ENCODE measurements at places on chromosomes 7 and 10. TPM values are rescaled to one million over a fixed set of nuclear protein-coding genes. Genes with fewer than 3 reads are reported as not detected.

GRCh38 chr10:69748621-69749020, 53.1 kb upstream of the COL13A1 start:
- H3K4me3 ChIP-seq: no peak overlapping the region
- no peak overlapping the region for H3K27ac ChIP-seq
- H3K36me3 ChIP-seq: no peaks in the 10 kb centered on the region
- no peak for DNase-seq

GRCh38 chr10:101725296-101726114, 30.5 kb upstream of the FBXW4 start:
- no peak overlapping the region for H3K4me3 ChIP-seq
- H3K27ac ChIP-seq: no peak overlapping the region
- no peak for DNase-seq
- peaks cover 6% of the 10 kb centered on the region for H3K27me3 ChIP-seq
- no peaks in the 10 kb centered on the region for H3K36me3 ChIP-seq

SPDYE18 gene
- total RNA-seq: not detected

DNA sequence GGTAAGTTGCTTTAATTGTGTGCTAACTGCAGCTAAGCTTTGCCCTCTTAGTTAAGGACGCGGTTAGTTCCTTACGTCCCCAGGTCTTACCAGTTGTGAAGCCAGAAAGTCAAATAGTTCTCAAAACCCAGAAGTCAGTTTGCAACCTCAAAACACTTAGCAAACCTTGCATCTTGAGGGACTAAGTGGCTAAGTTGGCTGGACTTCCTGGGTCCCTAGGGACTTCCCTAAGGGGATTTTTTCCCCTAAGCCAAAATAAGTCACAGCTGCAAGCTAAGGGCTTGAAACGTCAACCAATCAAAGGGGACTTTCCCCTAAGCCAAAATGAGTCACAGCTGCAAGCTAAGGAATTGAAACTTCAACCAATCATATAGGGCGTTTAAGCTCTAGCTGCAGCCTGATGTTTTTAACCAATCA, 36.2 kb upstream of the HECW1 start:
- no peaks in the 10 kb centered on the region for H3K36me3 ChIP-seq
- H3K4me3 ChIP-seq: no peak overlapping the region
- H3K4me1 ChIP-seq: no peaks in the 10 kb centered on the region
- H3K27ac ChIP-seq: no peak overlapping the region
- DNase-seq: no peak

- H3K36me3 ChIP-seq: peaks cover 7% of the 10 kb centered on the region
- DNase-seq: no peak
- H3K4me1 ChIP-seq: peaks cover 39% of the 10 kb centered on the region
- H3K27ac ChIP-seq: no peak overlapping the region
Measured at GRCh38 chr7:97011536-97012364, 6.4 kb downstream of the DLX6 start.

DNA sequence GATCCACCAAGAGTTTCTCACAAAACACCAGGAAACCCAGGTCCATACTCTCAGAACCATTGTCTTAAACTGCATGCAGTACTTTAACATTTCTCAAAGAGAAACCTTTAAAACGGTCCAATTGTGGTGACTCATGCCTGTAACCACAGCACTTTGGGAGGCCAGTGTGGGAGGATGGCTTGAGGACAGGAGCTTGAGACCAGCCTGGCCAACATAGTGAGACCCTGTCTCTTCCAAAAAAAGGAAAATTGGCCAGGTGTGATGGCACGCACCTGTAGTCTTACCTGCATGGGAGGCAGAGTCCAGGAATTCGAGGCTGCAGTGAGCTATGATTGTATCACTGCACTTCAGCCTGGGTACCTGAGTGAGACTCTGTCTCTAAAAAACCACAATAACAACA, 97.5 kb upstream of the OIT3 start:
- H3K27ac ChIP-seq: no peak overlapping the region
- H3K4me1 ChIP-seq: peaks cover 20% of the 10 kb centered on the region
- no peaks in the 10 kb centered on the region for H3K27me3 ChIP-seq
- no peak overlapping the region for H3K4me3 ChIP-seq

ZNF282 gene
- total RNA-seq: 19.3 TPM

DNA sequence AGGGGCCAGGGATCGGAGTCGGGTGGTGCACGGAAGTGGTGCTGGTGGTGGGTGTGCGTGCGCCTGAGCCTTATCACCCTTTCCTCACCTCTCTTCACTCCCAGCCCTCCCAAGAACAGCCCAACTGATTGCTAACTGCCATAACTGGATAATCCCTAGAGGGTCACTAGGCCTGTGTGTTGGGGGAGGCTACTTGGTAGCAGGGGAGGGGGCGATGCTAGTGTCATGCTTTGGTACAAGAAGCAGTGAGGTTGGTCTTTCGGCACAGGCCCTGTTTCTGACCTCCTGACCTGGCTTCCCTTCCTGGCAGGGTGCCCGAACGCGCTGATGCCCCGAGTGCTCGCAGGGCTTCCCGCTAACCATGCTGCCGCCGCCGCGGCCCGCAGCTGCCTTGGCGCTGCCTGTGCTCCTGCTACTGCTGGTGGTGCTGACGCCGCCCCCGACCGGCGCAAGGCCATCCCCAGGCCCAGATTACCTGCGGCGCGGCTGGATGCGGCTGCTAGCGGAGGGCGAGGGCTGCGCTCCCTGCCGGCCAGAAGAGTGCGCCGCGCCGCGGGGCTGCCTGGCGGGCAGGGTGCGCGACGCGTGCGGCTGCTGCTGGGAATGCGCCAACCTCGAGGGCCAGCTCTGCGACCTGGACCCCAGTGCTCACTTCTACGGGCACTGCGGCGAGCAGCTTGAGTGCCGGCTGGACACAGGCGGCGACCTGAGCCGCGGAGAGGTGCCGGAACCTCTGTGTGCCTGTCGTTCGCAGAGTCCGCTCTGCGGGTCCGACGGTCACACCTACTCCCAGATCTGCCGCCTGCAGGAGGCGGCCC, 652 bp downstream of the KAZALD1 start:
- peaks cover 57% of the 10 kb centered on the region for H3K4me1 ChIP-seq
- no peaks in the 10 kb centered on the region for H3K36me3 ChIP-seq
- peak; percentile 68 for DNase-seq

CPA2 gene
- total RNA-seq: not detected

DNA sequence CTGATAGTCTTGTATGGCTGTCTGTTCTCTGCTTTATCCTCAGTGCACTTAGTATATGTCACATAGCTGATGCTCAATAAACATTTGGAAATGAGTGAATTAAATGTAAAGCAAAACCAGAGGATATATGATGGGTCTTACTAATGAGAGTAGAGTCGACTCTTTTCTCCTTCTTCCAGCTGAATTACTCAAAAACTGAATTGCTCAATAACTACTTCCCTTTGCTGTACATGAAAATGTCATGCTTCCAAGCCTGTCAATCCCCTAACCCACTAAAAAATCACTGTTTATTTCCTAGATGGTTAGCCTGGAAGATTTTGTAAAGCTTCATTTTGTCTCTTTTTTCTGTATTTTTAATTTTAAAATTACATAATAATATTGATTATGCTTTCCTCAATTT, 88.0 kb downstream of the OR13A1 start:
- no peaks in the 10 kb centered on the region for H3K27me3 ChIP-seq
- no peak for DNase-seq
- no peaks in the 10 kb centered on the region for H3K36me3 ChIP-seq
- no peak overlapping the region for H3K4me3 ChIP-seq

DNA sequence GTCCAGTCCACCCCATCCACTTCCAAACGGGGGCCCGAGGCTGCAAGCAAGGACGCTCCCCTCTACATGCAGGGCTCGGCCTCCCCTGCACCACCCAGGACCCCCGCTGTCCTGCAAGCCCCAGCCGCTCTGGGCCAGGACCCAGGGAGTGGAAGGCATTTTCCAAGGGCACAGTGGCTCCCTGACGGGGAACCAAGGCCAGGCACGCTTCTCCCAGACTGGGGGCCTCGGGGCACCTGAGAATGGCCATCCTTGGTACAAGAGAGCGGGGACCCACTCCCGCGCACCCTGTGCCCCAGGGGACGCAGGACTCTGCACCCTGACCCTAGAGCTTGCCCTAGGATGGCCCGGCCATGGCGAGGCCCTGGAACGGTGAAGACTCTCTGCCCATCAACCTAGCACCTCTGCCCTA, 545 bp upstream of the AKR1E2 start:
- H3K36me3 ChIP-seq: no peaks in the 10 kb centered on the region
- H3K27ac ChIP-seq: no peak overlapping the region
- DNase-seq: no peak
- H3K4me3 ChIP-seq: no peak overlapping the region
- no peaks in the 10 kb centered on the region for H3K27me3 ChIP-seq

PAX2 gene
- total RNA-seq: not detected

- no peak overlapping the region for H3K4me3 ChIP-seq
- peaks cover 13% of the 10 kb centered on the region for H3K4me1 ChIP-seq
- DNase-seq: no peak
- H3K27me3 ChIP-seq: peaks cover 62% of the 10 kb centered on the region
- H3K27ac ChIP-seq: no peak overlapping the region
- H3K36me3 ChIP-seq: no peaks in the 10 kb centered on the region
Measured at GRCh38 chr7:122300211-122300932, 4.2 kb downstream of the FEZF1 start.

MORN4 gene
- 3.4 TPM for total RNA-seq

DNA sequence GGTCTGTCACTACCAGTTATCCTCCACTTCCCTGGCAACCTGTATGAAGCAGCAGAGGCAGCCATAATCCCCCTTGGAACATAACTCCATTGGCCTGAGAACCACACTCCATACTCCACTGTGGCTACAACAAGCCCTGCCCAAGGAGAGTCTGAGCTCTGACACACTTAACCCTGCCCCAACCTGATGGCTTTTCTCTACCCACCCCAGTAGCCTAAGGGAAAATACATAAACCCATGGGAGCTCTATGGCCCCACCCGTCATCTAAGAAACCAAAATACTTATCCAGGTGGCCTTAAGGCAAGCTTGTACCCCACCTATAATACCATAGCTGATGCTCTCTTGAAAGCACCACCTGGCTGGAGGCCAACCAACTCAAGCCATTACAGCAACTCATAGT, 324.8 kb upstream of the GLI3 start:
- H3K4me1 ChIP-seq: no peaks in the 10 kb centered on the region
- H3K36me3 ChIP-seq: no peaks in the 10 kb centered on the region
- H3K4me3 ChIP-seq: no peak overlapping the region
- H3K27ac ChIP-seq: no peak overlapping the region

- no peak overlapping the region for H3K27ac ChIP-seq
- no peaks in the 10 kb centered on the region for H3K4me1 ChIP-seq
- no peaks in the 10 kb centered on the region for H3K36me3 ChIP-seq
- no peak for DNase-seq
- H3K27me3 ChIP-seq: no peaks in the 10 kb centered on the region
- H3K4me3 ChIP-seq: no peak overlapping the region
Measured at GRCh38 chr10:15545884-15546283, 173.8 kb downstream of the ITGA8 start.

CCL24 gene
- not detected for total RNA-seq

LRRC61 gene
- total RNA-seq: 34.8 TPM

DNA sequence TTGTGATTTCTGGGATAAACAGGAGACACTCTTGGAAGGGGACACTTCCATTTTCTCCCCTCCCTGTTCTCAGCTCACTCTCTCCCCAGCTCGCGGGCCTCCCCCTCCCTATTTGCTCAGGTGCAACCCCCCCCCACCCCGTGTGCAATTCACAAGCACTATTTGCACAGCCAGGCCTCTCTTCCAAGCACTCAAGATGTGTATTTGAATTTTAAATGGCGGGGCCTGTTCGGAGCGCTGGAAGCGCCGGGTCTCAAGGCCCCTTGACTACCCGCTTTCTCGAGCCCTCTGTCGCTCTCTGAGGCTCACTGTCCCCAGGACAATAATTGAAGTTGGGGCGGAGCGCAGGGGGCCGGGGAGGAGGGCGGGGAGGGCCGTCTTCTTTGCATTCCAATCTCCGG, 7.8 kb downstream of the SHH start:
- no peaks in the 10 kb centered on the region for H3K36me3 ChIP-seq
- peaks cover 30% of the 10 kb centered on the region for H3K4me1 ChIP-seq
- H3K27me3 ChIP-seq: no peaks in the 10 kb centered on the region
- no peak overlapping the region for H3K27ac ChIP-seq
- no peak overlapping the region for H3K4me3 ChIP-seq

GRCh38 chr7:105354383-105354782, 34.3 kb downstream of the SRPK2 start:
- peaks cover 58% of the 10 kb centered on the region for H3K4me1 ChIP-seq
- H3K36me3 ChIP-seq: no peaks in the 10 kb centered on the region
- no peak overlapping the region for H3K4me3 ChIP-seq
- H3K27me3 ChIP-seq: no peaks in the 10 kb centered on the region
- no peak overlapping the region for H3K27ac ChIP-seq

CRTAC1 gene
- not detected for total RNA-seq

DNA sequence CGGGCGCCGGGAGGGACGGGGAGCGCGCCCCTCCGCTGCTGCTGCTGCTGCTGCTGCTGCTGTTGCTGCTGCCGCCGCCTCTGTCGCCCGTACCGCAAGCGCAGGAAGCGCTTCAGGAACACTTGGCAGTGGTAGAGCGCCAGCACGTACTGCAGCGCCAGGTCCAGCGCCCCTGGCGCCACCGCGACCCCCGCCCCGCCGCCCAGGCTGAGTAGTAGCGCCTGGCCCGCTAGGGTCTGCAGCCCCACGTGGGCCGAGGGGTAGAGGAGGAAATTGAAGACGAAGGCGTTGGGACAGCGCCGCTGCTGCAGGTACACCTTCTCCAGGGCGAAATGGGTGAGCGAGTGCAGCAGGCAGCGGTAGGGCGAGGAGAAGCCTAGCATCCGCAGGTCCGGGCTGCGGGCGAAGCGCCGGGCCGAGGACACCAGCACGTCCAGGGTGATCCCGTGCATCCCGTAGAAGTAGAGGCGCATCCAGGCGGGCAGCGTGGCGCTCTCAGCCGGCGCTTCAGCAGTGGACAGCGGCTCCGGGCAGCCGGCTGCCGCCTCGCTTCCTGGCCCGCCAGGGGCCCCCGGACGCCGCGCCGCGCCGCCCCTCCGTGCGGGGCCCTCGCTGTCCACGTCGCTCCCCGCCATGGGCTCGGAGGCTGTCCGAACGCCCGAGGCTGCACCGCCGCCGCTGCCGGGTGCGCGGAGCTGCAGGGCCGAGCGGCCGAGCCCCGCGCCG, at the start of gene TMEM229A:
TSS of gene TMEM229A (minus strand) at position 699 of the 726 bp plus-strand sequence. CDS start at position 635, 64 bp downstream.
- H3K4me3 ChIP-seq: no peak within 1 kb of the TSS
- H3K27me3 ChIP-seq: no peaks in the 10 kb centered on the region
- H3K4me1 ChIP-seq: no peaks in the 10 kb centered on the region
- no peaks in the 10 kb centered on the region for H3K36me3 ChIP-seq

DNA sequence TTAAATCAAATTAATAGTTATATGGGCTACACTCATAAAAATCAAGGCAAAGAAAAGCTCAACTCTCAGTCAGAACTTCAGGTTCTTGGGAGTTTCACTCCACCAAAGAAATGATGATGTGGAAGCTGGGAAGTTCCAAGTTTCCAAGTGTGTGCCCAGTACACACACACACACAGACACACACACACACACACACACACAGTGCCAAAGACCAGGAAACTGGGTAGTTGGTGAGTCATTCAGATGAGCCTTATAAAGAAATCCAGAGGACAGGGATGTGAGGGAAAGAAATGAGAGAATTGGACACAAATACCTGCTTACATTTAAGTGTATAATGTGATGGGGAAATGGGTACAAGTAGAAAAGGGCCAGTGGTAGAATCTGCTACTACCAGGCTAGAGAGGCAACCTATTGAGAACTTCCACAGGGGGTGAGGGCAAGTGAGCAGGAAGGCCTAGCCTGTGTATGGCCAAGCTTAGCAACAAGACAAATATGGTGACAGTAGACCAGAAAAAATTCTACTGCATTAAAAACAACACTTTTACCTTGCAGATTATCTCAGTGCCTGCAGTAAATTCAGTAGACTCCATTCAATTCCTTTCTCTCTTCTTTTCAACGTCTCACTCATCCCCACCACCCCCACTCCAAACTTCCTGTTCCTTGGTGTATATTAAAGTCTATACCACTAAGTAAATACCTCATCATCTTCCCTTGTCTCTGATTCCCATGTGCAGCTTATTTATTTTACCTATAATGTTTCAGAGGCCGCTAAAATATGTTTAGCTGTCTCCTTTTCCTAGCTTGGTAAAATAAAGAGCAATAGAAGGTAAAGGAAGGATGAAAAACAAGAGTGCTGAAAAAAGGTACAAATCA, 95.0 kb downstream of the CABCOCO1 start:
- no peaks in the 10 kb centered on the region for H3K36me3 ChIP-seq
- DNase-seq: no peak
- H3K4me1 ChIP-seq: peaks cover 8% of the 10 kb centered on the region
- H3K4me3 ChIP-seq: no peak overlapping the region

All from HepG2 (cell line).